ENCODE measurements at places on chromosomes 2 and 18.

GRCh38 chr2:61645911-61646310, 107.8 kb upstream of the XPO1 start:
- no peak for DNase-seq

DNA sequence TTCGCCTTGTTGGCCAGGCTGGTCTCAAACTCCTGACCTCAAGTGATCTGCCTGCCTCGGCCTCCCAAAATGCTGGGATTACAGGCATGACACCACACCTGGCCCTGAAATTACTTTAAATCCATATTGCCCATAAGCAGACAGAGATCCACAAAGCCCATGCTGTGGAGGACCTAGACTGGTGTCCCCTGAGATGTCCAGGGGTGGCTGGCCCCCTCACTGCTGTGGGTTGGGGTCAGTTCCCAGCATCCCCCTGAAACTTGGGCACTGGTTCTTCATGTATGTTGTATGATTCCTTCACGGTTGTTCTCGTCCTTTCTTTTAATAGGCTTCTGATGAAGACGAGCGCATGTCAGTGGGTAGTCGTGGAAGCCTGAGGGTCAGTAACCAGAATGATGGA, 78.1 kb upstream of the RBM44 start:
- DNase-seq = no peak

DNA sequence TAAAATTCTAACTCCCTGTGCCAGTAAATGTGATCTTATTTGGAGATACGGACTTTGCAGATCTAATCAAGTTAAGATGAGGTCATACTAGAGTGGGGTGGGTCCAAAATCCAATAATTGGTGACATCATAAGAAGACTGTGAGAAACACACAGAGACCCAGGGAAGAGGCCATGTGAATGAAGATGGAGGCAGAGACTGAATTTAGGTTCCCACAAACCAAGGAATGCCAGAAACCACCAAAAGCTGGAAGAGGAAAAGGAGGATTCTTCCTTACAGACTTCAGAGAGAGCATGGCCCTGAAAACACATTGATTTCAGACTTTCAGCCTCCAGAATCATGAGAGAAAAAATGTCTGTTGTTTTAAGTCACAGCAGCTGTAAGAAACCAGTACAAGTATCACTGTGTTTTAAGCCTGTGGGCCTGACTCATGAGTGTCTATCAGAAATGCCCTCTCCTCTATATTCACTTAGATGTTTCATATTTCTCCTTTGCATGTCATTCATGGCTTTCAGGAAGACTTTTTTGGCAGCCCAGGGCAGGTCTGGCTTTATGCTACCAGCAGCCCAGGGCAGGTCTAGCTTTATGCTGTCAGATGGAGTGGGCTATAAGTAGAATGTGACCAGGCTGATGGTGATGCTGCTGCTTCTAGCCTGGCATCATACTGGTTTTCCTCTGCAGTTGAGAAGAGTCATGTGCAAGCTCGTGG, 100.0 kb downstream of the SPOPL start:
- DNase-seq = no peak

DNA sequence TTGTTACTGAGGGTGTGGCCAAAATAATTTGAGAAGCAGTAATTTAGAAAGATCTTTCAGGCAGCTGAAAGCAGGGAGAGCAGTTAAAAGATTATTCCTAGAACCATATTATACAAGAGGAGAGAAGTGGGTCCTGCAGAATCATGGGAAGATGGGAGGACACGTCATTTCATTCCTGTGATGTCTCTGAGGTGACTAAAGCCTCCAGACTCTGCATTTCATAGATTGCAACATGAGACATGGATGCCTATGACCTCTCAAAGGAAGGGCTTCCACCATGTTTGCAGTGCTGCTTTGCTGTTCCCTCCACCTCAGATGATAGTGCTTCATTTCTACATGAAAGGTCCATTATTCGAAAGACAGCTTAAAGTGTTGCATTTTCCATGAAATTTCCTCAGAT, 788.4 kb downstream of the TSN start:
- DNase-seq = no peak

DNA sequence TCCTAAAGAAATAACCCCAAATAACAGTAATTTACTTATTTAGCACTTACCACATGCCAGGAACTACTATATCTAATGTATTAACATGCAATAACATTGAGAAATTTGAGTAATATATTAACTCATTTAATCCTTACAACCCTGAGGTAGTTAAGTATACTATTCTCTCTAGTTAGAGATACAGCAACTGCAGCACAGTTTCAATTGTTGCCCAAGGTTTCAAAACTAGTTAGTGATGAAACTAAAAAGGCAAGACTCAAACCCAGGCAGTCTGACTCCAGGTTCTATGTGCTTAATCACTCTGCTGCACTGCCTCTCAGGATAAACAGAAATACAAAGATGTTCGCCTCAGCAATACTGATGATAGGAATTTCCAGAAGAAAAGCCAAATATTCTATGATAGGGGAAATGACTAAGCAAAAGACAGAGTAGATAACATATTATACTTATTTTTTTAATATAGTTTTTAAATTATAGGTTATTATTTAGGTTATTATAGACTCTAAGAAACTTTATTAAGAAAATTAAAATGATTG, 88.0 kb downstream of the SS18 start:
- no peak for DNase-seq

DNA sequence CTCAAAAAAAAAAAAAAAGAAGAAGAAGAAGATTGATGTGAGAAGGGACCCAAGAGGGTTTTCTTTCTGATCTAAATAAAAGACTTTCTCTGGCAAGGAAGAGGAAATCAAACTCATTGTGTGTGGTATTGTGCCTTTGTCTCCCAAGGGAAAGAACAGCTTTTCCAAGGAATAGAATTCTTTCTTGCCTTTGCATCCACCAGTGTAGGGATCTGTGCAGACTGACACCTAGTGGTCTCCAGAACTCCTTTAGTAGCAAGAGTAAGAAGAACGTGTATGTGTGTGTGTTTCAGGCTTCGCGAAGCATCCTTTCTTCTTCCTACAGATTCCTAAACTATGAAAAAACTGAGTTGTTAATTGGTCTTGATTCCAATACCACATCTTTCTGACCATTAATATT, 33.5 kb upstream of the CRIM1 start:
- no peak for DNase-seq

DNA sequence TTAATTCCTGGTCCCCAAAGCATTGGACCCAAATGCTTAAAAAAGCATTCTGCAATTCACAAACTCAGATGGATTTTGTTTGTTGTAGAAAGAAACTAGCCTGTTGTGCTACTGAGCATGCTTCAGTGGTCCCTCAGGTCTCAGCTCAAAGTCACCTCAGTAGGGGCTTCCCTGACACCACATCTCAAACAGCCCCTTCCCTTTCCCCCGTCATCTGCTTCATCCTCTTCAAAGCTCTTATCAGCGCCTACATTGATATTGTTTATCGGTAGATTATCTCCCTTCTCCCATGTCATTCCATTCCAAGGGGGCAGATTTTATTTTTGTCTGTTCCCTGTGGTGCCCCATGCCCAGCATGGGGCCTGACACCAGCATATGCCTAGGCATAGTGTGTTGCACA, 172.9 kb downstream of the CELF4 start:
- DNase-seq = no peak

- DNase-seq = no peak
Observed at GRCh38 chr2:217709478-217710210, 293.2 kb downstream of the TNS1 start.

- DNase-seq = no peak
Observed at GRCh38 chr18:58635891-58636290, 7.0 kb upstream of the ALPK2 start.

- DNase-seq = no peak
Observed at GRCh38 chr2:123500346-123500745, 524.7 kb upstream of the CNTNAP5 start.

GRCh38 chr2:168663993-168664392, 138.4 kb upstream of the NOSTRIN start:
- no peak for DNase-seq

DNA sequence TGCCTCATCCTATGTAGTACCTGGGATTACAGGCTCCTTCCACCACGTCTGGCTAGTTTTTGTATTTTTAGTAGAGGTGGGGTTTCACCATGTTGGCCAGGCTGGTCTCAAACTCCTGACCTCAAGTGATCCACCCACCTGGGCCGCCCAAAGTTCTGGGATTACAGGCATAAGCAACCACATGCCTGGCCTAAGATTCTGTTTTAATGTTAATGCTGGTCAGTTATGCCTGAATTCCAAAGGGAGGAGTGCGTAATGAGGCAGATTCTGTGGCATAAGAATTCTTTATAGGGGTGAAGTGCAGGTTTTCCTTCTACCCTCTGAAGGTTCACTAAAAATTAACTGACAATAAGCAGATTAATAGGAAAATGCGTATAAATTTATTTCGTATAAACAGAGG, 1343.8 kb upstream of the LRRTM1 start:
- DNase-seq = no peak

DNA sequence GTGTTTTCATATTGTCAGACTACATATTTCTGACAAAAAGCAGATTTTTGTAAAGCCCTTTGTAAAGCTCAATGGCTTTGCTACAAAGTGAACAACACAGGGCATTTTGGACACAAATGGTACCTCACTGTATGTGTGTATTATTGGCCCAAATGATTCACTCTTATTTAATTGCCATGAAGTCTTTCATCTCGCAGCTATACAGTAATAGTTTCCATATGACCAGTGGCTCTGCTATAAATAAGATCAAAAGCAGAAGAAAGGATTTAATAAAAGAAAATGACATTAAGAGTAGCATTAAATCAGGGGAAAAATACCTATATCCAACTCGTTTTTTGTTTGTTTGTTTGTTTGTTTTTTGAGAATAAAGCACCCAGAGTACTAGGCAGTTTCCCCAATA, 284.0 kb upstream of the CCDC68 start:
- no peak for DNase-seq

DNA sequence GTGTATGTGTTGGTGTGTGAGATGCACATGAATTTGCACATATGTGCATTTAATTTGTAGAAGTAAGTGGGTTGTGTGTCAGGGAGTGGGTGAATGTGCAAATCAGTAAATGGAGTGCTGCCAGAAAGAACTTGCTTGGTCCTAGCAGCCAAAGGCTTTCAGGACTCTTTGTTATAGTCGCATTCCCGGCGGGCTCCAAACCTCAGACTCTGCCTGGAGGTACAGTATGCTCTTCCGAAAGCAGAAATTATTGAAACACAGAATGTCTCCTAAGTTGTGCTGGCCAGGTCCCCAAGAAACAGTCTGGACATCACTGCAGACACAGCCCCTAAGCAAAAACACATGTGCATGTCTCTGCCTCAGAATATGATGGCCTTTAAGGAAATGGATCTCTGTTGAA, 232.4 kb downstream of the INSIG2 start:
- no peak for DNase-seq

- DNase-seq = peak; percentile 94
Observed at GRCh38 chr2:85132834-85133637, at the start of gene TCF7L1. TCF7L1 (plus strand) TSS chr2:85133392; CDS start chr2:85133685, 293 bp downstream.

- peak; percentile 8 for DNase-seq
Observed at GRCh38 chr18:31977270-31977872, 34.4 kb upstream of the TRAPPC8 start.

DNA sequence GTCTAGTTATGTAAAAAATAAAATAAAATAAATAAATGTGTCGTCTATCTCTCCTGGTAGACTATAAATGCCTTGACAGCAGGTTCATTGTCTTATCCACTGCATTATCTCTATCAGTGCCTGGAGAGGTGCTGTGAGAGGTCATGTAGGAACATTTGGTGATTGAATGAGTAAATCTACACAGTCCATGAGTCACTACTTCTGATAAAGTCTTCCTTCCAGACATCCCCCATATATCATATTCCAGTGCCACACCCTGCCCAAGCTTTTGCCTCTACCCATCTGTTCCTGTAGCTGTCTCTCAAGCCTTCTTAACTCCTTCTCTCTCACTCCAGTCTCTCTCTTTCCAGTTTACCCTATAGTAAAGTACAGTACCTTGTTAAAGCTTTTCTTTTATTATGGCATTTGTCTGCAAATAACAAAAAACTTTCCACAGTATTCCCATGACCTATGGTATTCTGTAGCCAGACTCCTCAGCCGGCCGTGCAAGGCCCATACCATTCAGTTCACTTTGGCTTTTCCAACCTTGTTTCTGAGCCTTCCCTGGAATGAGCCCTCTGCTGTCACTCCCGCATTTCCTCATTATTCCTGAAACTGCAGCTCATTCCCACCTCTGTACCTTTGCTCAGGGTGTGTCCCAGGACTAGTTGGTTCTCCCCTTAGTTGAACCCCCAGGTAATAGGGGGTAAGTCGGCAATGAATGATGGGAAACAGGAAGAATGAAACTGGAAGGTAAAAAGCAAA, 37.5 kb downstream of the ANXA4 start:
- DNase-seq = no peak

DNA sequence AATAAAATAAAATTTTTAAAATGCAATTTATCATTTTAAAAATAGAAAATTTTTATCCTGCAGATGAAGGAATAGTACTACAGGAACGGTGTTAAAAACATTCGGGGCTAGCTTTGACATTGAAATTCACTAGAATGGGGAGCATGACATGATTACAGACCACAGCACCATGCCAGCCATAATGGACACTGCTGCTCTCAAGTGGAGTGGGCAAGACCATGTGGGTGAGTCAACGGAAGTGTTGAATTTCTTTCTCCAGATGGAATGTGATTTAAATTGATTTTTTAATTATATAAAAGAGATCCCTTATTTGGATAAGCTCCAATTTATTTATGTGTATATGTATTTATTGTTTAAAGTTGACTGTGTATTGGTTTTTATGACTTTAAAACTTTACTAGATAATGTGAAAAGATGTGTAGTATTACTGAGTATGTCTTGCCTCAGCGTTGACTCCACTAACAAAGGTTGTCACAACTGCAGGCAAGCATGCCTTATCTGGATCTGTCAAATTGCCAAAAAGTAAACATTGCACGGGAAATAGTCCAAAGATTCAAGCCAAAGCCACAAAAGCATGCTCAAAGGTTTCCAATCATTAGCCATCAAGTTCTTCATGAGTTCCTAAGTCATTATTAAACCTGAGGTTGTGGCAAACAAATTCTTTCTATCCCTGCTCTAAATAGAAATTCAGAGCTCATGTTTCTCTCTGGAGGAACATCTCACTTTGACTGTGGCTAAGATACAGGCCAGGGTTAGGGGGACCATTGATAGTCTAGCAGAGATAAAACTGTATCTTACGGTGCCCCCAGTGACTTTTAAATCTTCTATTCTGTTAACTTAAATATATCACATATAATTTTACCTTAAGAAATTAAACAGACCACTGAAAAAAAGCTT, 536.9 kb downstream of the TMX3 start:
- no peak for DNase-seq

DNA sequence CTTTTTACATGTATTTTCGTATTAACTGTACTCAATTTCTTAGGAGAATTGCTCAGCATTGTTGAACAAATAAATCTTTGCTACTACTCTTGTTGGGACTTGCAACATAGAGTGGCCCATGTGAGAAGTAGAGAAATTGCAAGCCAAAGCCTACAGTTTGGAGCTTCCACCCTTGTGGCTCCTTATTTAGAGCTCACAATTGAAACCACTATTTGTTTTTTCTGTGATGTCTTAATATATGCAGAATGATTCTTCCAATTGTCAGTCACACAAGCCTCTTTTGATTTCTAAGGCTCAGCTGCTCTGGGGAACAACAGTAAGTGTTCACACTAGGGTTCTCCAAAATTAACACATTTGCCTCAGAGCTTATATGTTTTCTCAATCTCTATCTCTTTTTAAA, 60.2 kb upstream of the GALNT13 start:
- DNase-seq = no peak

Measured in HuH-7 (cell line).